Glutamatergic neuron (in vitro differentiated cells): ENCODE measurements at places on chromosomes 2 and 18. TPM values are rescaled to one million over a fixed set of nuclear protein-coding genes. Genes with fewer than 3 reads are reported as not detected.

The CDCA7 gene
- 3.2 TPM for total RNA-seq

The FHOD3 gene
- 21.2 TPM for total RNA-seq

The LBX2 gene
- total RNA-seq, result 0.96 TPM

The KIF3C gene
- 210 TPM for total RNA-seq

- no peak for DNase-seq
- H3K4me3 ChIP-seq, result no peak overlapping the region
- H3K27me3 ChIP-seq, result no peaks in the 10 kb centered on the region
- peaks cover 10% of the 10 kb centered on the region for H3K36me3 ChIP-seq
- no peak overlapping the region for H3K27ac ChIP-seq
Observed at GRCh38 chr2:235278771-235279355, 215.0 kb upstream of the AGAP1 start.

GRCh38 chr2:212535996-212536816 lies 2.4 kb downstream of the ERBB4 start:
- H3K36me3 ChIP-seq, result no peaks in the 10 kb centered on the region
- DNase-seq, result peak; percentile 27
- peaks cover 9% of the 10 kb centered on the region for H3K4me1 ChIP-seq
- peaks cover 11% of the 10 kb centered on the region for H3K27me3 ChIP-seq
- no peak overlapping the region for H3K27ac ChIP-seq

GRCh38 chr2:68715353-68716041 lies 19.1 kb upstream of the ARHGAP25 start:
- H3K27me3 ChIP-seq, result peaks cover 4% of the 10 kb centered on the region
- no peaks in the 10 kb centered on the region for H3K36me3 ChIP-seq
- H3K4me3 ChIP-seq, result no peak overlapping the region
- no peak overlapping the region for H3K27ac ChIP-seq
